ENCODE measurements at places on chromosomes 2 and 18. TPM values are rescaled to one million over a fixed set of nuclear protein-coding genes. Genes with fewer than 3 reads are reported as not detected.

GRCh38 chr2:231181860-231182512 is 16.4 kb upstream of the ARMC9 start:
- H3K4me3 ChIP-seq, result no peak overlapping the region
- DNase-seq, result no peak
- H3K27ac ChIP-seq, result no peak overlapping the region
- H3K4me1 ChIP-seq, result no peaks in the 10 kb centered on the region
- no peaks in the 10 kb centered on the region for H3K36me3 ChIP-seq
- peaks cover 3% of the 10 kb centered on the region for H3K27me3 ChIP-seq

GRCh38 chr2:25788457-25788856 is 89.8 kb downstream of the ASXL2 start:
- H3K27ac ChIP-seq, result no peak overlapping the region
- no peaks in the 10 kb centered on the region for H3K36me3 ChIP-seq
- DNase-seq, result no peak

Gene KCNJ13
- not detected for total RNA-seq

DNA sequence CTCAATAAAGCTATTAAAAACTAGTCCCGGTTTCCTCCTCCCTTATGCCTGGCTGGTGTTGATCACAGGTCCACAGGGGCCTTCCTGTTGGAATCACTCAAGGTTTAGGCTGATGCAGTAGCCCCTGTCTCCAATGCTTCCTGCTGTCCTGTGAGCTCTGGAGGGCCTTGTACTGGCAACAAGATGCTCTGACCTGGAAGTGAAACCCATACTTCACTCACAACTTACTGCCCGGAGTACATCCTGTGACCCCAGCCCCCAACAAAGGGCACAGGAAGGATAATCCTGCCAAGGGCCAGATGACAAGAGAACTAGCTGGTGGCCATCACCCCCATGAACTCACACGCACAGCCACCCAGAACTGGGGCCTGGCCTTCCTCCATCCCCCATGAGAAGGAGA is 50.3 kb downstream of the ZBTB7C start:
- peaks cover 14% of the 10 kb centered on the region for H3K27me3 ChIP-seq
- H3K4me3 ChIP-seq, result no peak overlapping the region
- peaks cover 5% of the 10 kb centered on the region for H3K36me3 ChIP-seq
- DNase-seq, result no peak

Gene HOXD12
- total RNA-seq, result not detected

DNA sequence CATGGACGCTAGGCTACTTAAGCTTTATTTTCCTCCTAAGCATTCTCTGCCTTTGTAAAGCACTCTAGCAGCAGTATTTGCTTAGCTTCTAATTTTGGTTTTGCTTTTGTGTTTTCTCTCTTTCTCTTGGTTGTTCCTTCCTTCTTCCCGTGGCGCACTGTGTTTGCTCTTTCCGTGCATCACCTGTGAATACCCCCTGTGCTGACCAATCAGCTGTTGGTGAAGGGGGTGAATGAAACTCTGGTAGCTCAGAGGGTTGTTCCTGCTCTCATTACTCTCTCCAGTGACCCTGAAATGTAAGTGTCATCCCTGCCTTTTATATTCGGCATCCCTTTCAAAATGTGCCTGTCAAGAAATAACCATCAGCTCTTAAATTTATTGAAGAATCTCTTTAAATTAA is 45.5 kb upstream of the TNFRSF11A start:
- no peaks in the 10 kb centered on the region for H3K36me3 ChIP-seq
- H3K27ac ChIP-seq, result no peak overlapping the region
- no peak overlapping the region for H3K4me3 ChIP-seq
- DNase-seq, result no peak

DNA sequence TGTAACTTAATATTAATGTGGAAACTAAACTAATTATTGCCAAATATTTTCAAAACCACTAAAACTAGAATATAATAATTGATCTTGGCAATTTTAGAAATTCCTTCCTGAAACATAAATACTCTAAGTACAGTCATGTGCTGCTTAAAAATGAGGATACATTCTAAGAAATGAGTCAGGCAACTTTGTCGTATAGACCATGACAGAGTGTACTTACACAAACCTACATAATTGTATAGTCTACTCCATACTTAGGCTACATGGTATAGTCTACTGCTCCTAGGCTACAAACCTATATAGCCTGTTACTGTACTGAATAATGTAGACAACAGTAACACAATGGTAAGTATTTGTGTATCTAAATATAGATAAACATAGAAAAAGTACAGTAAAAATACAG is 27.6 kb downstream of the FEZ2 start:
- no peak overlapping the region for H3K4me3 ChIP-seq
- H3K4me1 ChIP-seq, result peaks cover 6% of the 10 kb centered on the region
- no peaks in the 10 kb centered on the region for H3K27me3 ChIP-seq
- no peak overlapping the region for H3K27ac ChIP-seq

Gene ATP5MC3
- total RNA-seq, result 220 TPM

DNA sequence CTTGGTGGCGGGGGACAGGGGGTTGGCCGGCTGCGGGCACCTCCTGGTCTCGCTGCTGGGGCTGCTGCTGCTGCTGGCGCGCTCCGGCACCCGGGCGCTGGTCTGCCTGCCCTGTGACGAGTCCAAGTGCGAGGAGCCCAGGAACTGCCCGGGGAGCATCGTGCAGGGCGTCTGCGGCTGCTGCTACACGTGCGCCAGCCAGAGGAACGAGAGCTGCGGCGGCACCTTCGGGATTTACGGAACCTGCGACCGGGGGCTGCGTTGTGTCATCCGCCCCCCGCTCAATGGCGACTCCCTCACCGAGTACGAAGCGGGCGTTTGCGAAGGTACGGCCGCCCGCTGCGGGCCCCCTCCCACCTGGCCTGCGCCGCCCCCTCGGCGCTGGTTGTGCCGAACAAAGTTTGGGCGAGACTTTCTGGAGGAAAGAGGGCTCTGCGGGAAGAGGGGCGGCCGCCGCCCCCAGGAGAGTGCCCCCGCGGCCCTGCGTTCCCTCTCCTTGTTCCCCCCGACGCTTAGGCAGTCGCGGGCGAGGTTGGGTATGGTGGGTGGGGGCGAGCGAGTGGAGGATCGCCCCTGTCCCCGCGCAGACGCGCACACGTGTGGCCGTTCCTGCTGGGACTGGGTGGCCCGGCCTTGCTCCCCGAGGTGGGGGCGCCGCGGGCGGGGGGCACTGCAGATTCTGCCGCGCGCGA is 866 bp downstream of the CRIM1 start:
- no peak overlapping the region for H3K27ac ChIP-seq
- H3K36me3 ChIP-seq, result no peaks in the 10 kb centered on the region
- peak overlapping the region; percentile 78 for H3K4me3 ChIP-seq
- peak; percentile 74 for DNase-seq
- peaks cover 16% of the 10 kb centered on the region for H3K27me3 ChIP-seq

Gene SERPINB4
- not detected for total RNA-seq

DNA sequence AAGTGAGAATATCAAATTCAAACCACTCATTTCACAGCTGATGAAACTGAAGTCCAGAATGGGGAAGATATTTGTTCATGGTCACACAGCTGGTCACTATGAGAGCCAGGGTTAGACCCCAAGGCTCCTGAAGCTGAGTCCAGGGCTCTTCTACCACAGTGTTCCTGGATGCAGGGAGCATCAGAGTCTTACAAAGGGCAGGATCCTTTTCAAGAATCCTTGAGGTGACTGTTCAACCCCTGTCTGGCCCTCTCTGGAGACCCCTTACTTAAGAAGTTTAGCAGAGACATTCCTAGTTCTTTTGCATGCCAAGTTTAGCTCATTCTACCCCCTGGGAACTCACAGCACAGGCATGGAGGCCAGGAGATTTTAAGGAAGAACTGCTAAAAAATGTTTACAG is 15.7 kb downstream of the PROKR1 start:
- H3K4me3 ChIP-seq, result no peak overlapping the region
- no peak overlapping the region for H3K27ac ChIP-seq
- no peaks in the 10 kb centered on the region for H3K4me1 ChIP-seq
- peaks cover 4% of the 10 kb centered on the region for H3K36me3 ChIP-seq

DNA sequence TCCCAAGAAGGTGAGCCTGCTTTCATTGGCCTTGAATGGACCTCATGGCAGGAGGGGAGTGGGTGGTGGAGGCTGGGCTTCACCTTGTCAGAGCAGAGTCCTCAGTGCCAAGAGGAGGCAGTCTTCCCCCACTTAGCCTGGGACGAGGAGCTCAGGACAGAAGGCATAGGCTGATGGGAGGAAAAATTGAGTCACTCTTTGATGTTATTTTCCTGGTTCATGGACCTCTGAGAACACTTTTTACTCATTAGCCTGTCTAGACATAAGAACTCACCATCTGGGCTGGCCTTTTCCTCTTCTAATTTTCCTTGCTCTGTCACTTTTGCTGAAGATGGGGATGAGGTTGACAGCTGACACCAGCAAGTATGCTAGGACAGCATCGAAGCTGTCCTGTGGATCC is 225.7 kb upstream of the TNP1 start:
- no peak for DNase-seq
- peaks cover 6% of the 10 kb centered on the region for H3K4me1 ChIP-seq

Gene MAP3K20
- total RNA-seq, result 0.76 TPM

- no peak overlapping the region for H3K27ac ChIP-seq
- H3K36me3 ChIP-seq, result no peaks in the 10 kb centered on the region
- DNase-seq, result no peak
Measured at GRCh38 chr2:85213404-85213803, 80.2 kb downstream of the TCF7L1 start.

Gene MC2R
- total RNA-seq, result not detected

Gene C1QL2
- not detected for total RNA-seq

Gene DTNA
- 29.5 TPM for total RNA-seq

DNA sequence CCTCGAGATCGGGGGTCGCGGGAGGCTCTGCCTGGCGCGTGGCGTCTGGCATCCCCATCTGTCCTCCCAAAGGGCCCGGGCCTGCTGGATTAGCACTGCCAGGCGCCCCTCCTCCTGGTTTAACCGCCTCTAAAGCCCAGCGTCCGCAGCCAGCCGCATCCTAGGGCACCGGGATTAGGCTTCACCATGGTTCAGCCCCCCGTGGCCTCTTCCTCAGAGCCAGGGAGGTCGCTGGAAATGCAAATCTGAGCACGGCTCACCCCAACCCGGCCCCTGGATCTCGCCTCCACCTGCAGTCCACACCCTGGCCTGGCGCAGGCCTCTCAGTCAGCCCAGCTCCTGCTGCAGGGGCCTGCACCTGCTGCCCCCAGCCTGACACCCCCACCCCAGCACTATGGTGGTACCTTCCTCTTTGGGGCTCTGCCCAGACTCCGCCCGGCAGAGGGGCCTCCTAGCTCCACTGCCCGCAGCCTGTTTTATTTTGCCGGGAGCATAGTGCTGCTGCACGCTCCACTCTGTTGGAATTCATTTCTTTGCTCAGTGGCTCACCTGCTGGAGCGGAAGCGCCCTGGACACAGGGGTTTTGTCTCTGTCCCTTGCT is 13.2 kb downstream of the PRELID3A start:
- peaks cover 10% of the 10 kb centered on the region for H3K4me1 ChIP-seq
- H3K4me3 ChIP-seq, result peak overlapping the region; percentile 79
- no peaks in the 10 kb centered on the region for H3K36me3 ChIP-seq

GRCh38 chr2:46197672-46198071 is 99.5 kb upstream of the EPAS1 start:
- H3K36me3 ChIP-seq, result peaks cover 11% of the 10 kb centered on the region
- no peak overlapping the region for H3K4me3 ChIP-seq
- peaks cover 9% of the 10 kb centered on the region for H3K27me3 ChIP-seq
- H3K4me1 ChIP-seq, result peaks cover 3% of the 10 kb centered on the region

GRCh38 chr18:79736230-79736629 is 56.6 kb downstream of the CTDP1 start:
- no peak overlapping the region for H3K4me3 ChIP-seq
- H3K27me3 ChIP-seq, result peaks cover 4% of the 10 kb centered on the region
- no peak for DNase-seq
- peaks cover 38% of the 10 kb centered on the region for H3K36me3 ChIP-seq
- H3K27ac ChIP-seq, result no peak overlapping the region

Gene RDH14
- 9.1 TPM for total RNA-seq

Gene HRH4
- not detected for total RNA-seq

Gene STPG4
- 1.3 TPM for total RNA-seq

All from glutamatergic neuron (in vitro differentiated cells).